ENCODE measurements at places on chromosomes 4 and X.

DNA sequence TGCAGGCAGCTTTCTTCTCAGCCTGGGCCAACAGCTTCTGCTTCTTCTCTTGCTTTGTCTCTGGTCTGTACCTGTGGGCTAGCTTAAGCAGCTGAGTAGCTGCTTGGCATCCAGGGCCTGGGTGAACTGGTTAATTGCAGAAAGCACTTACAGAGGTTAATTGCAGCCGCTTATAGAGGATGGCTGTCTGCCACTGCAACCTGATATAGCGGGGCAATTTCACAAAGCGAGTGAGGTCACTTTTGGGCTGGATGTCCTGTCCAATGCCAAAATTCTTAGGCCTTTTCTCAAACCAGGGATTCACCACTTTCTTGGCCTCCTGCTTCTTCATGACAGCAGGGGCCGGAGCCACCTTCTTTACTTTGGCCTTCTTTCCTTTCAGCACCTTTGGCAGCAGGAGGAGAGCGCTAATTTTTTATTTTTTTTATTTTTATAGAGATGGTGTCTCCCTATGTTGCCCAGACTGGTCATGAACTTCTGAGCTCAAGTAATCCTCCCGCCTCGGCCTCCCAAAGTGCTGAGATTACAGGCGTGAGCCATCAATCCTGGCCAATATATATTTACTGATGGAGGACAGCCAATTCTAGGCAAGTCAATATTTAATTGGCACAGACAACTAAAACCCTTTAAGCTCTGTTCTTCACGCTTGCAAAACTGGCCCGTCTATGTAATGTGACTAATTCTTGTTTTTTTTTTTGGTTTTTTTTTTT is 61.0 kb downstream of the ENOPH1 start:
- no peak for DNase-seq

DNA sequence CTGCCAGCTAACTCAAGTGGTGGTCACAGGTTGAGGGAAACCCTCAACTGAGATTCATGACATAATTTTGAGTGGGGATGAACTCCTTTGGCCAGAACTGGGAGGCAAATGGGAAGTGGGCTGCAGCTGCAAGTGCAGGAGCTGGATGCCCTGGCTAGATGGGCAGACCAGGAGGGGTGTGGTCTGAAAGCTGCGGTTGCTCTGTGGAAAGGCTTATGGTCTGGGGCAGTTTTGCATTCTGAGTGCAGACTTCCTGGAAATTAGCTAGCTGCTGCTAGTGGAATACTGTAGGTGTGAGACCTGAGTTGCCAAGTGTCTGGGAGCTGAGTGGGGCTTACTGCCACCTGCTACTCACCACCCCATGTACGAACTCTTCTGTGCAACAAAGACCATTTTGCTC is 52.1 kb upstream of the NAP1L2 start:
- no peak for DNase-seq

DNA sequence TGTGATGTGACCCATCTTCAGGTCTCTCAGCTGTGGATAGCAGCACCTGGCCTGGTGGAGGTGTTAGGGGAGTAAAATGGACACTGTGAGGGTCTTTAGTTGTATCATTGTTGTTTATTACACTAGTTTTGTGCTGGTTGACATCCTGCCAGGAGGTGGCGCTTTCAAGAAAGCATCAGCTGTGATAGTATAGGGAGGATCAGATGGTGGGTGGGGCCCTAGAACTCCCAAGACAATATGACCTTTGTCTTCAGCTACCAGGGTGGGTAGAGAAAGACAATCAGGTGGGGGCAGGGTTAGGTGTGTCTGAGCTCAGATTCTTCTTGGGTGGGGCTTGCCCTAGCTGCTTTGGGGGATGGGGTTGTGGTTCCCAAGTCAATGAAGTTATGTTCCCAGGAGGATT is 162.8 kb downstream of the PPP1R2C start:
- no peak for DNase-seq

DNA sequence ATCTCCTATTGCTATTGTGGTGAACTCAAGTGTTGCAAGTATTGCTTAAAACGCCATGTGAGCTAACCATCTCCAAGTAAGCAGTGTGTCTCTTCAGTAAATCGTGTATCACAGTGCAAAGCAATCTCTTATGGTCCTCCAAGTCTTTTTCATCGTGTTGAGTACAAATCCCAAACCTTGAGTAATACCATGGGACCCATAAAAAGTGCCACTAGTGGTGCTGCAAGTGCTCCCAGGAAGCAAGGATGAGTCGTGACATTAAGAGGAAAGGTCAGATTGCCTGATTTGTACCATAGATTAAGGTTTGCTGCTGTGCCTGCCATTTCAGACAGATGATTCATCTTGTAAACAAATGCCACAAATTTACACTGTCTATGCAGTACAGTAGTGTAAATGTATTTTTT is 66.9 kb upstream of the BMPR1B start:
- no peak for DNase-seq

GRCh38 chr4:476501-476900 is 22.5 kb downstream of the ZNF721 start:
- DNase-seq = peak; percentile 19

DNA sequence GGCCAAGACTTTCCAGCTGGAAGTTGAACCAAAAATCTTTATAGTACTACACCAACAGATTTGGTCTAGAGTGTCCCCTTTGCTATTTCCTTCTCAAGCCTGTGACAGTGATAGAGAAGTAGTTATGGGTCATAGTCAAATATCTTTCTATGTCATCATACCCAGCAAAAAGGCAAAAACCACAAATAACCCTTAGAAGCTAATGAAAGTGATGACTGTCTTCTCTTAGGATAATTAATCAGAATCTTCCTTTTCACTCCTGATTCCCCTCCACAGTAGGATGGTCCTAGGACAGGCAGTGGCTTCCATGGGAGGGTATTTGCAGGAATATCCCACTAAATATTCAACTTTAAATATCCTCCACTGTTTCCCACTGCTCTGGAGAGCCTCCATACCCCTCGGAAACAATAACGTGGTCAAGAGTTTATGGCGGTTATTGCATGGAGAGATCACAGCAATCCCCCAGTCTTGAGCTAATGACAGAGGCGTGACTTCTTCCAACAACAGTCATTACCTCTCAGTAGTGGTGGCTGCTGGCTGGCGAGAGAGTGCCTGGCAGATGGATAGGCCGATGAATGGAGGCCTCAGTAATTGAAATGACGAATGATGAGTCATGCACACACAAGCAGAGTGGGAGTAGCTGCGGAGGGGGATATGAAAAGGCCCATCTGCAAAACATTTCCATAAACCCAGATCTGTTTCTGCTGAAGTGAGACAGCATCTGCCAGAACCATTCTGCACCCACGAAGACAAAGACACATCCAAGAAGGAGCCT is 154.9 kb downstream of the STK32B start:
- DNase-seq = peak; percentile 60

DNA sequence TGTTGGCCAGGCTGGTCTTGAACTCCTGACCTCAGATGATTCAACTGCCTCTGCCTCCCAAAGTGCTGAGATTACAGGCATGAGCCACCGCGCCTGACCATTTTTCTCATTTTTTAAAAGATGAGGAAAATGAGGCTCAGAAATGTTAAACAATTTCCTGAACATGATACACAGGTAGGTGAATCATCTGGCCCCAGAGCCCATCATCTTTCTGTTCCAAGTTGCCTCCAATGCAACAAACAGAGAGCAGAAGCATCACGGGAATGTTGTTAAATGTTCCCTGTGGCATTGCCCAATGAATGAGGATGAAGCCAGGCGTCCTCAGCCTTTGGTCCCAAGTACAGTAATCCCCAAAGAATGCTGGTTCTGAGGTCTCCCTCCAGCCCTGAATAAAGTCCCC is 31.3 kb upstream of the ANXA5 start:
- DNase-seq = peak; percentile 92

GRCh38 chr4:111999801-112000200 is 145.5 kb upstream of the FAM241A start:
- no peak for DNase-seq

GRCh38 chr4:152516156-152516555 is 19.7 kb downstream of the FBXW7 start:
- DNase-seq = no peak

GRCh38 chr4:165439981-165440380 is 61.2 kb downstream of the CPE start:
- no peak for DNase-seq

GRCh38 chr4:117626664-117627063 is 407.6 kb upstream of the NDST3 start:
- DNase-seq = no peak

DNA sequence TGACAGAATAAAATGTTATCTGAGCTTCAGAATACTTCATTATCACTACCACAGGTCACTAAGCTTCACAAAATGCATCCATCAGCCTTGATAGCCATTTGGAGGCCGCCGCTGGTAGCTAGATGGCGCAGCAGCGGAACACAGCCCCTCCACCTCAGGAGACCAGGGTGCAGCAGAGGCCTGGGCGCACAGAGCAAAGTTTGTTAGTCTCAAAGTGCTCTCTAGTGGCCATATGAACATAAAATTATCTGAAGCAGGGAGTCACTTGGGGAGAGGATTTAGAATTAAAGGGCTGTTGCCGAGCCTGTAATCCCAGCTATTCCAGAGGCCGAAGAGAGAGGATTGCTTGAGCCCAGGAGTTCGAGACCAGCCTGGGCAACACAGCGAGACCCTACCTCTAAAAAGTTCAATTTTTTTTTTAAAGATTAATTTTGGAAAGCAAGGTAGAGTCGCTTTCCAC is 8.1 kb upstream of the DCTD start:
- DNase-seq = no peak

- DNase-seq = no peak
Measured at GRCh38 chr4:150010525-150011126, 67.6 kb upstream of the DCLK2 start.

DNA sequence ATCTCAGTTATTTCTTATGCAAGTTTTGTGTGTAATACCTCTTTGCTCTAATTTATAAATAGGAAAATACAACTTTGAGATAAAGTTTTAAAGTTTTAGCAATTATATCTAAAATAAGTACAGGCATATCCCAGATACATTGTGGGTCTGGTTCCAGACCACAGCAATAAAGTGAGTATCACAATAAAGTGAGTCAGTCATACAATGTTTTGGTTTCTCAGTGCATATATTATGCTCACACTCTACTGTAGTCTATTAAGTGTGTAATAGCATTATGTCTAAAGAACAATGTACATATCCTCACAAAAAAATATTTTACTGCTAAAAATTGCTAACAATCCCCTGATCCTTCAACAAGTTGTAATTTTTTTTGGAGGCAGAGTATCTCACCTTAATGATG is 49.2 kb downstream of the ANAPC10 start:
- DNase-seq = no peak

DNA sequence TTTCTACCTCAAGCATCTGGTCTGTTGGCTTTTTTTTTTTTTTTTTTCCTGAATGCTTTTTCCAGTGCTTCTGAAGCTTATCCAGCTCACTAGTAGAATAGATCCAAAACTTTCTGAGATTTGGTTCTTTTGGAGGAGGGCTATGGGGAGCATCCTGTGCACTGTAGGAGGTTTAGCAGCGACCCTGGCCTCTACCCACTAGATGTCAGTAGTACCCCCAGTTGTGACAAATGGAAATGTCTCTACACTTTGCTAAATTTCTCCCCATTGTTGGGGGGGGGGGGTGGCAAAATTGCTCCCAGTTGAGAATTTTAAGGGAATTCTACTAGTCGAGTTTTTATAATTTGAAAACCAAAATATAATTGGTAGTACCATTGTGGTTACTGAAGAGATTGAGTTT is 23.0 kb upstream of the PPA2 start:
- DNase-seq = no peak

GRCh38 chr4:6965329-6965728 is 55.7 kb downstream of the TBC1D14 start:
- DNase-seq = no peak

DNA sequence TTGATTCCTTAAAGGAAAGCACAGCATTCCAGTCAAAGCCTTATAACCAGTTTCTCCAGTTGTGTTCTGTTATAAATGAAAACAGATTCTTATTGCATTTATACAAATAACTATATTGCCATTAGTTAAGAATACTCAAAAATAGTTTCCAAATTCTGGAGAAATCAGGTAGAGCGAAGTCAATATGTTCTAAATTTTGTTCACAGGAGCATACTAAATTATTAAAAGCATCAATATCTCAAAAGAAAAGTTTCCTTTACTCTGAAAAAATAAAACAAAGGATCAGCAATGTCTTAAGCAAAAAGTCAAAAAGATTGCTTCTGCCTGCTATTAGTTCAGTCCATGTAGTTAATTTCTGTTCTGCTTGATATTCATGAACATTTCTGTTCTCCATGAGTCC is 39.7 kb downstream of the PGRMC2 start:
- DNase-seq = no peak

DNA sequence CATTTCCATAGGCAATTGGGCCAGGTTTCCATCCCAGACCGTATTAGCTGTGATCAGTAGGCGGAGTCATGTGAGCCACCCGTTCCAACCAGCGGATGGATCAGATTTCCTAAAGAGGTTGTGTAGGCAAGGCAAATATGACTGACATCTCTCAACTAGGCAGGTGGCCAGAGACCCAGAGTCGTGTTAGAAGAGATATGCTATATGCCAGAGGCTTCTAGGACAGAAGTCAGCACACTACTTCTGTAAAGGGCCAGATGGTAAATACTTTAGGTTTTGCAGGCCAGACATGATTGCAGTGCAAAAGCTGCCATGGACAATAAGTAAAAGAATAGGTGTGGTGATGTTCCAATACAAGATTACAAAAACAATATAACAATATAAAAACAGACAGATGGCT is 788.4 kb downstream of the RPA4 start:
- DNase-seq = no peak

DNA sequence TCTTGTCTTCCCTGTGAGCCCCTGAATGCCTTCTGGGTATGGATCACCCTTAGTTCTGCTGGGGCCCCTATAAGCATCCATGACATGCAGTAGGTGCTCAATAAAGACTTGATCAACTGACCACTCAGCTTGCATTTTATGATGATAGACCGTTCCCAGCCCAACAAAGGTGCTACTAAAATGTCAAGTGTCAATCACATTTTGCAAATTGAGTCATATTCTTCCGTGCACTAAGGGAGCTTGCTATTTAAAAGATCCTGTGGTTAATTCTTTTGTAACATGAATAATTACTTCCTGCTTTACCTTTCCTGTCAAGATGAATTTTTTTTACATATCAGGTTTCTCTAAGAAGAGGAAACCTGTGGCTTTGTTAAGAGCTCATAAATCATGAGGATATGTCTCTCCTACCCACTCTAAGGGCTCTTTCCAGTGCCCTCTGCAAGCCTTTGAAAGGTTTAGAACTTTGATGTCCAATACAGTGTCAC is 47.6 kb downstream of the SH3KBP1 start:
- DNase-seq = no peak

- no peak for DNase-seq
Measured at GRCh38 chr4:20641976-20642375, 58.3 kb upstream of the PACRGL start.

DNA sequence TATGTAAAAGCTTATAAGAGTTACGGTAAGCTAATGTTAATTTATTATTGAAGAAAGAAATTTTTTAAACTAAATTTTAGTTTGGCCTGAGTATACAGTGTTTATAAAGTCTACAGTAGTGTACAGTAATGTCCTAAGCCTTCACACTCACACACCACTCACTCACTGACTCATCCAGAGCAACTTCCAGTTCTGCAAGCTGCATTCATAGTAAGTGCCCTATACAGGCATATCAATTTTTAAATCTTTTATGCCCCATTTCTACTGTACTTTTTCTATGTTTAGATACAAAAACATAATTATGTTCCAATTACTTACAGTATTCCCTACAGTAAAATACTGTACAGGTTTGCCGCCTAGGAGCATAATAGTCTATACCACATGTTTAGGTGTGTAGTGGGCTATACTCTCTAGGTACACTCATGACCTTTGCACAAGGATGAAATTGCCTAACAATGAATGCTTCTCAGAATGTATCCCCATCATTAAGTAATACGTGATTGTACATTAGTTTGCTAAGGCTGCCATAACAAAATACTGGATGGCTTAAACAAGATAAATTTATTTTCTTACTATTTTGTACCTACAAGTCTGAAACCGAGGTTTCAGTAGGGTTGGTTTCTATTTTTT is 333.8 kb upstream of the PCDH7 start:
- no peak for DNase-seq
